ENCODE measurements at places on chromosomes 2 and 18.

- no peak for DNase-seq
Measured at GRCh38 chr2:167293172-167293781, 405.0 kb downstream of the XIRP2 start.

DNA sequence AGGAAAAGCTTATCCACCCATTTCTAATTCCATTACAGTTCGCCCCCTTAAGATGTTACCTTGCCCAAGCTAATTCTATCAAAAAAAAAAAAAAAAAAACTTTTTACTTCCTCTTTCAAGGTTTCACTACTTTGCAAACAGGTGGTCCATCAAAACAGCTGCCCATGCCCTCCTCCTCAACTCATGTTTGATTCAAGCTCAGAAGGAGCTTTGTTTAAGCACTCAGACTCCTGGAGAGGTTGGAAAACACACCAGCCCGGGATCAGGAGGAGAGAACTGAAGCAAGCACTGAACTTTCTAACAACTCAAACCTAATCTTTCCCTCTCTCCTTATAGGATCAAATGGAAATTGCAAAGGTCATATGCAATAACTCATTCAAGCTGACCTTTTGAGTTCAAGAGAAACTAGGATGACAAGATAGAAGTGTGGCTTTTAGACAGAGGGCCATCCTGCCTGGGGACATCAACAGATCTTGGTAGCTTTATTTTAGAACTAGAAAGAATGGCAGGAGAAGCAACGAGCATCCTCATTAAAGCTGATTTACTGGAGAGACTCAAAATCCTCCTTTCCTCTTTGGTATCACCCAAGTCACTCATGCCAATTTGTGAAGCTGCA is 28.3 kb upstream of the FZD7 start:
- DNase-seq, result no peak

DNA sequence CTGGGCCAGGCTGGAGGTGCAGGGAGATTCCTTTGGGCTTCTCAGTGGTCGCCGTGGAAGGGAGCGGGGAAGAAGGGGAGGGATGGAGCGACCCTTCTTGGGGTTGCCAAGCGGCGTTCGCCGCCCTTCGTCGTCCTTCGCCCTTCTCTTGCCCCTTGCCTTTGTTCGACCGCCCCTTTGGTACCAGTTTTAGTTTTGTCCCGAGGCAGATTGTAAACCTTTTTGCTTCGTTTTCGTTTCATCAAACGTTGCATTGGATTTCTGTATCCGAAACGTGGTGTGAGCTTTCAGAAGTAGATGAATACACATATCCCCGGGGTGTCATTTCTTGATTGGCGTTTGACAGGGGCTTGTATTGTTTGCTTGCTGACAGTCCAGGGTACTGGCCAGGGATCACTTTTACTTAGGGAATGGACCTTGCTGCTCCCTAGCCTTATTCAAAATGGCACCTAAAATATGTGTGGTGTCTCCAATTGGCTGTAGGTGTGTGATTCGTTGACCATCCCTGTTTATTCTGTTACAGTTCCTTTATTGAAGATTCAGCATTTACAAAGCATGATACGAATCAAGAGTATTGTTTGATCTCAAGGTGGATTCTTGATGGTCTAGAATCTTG is 788 bp downstream of the USP14 start:
- no peak for DNase-seq

GRCh38 chr18:47883771-47884413 is 46.6 kb downstream of the SMAD2 start:
- DNase-seq, result no peak

GRCh38 chr2:147718831-147719230 is 126.0 kb upstream of the ACVR2A start:
- DNase-seq, result no peak

DNA sequence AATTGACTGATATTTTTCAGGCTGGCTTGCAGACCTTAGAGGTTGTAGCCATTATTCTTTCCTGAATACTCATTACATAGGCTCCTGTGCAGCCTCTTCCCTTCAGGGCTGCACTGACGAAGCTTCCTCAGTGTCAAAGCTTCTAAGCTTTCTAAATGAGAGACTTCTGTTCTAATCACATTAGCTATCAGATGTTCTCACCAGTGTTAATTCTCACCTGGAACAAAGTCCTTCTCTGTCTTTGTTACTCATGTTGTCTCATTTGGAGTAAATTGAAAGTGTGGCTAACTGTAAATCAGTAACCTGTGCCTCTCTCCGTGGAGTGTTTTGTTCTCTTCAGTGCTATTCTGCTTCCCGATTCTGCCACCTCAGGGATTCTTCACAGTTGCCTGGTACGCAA is 76.9 kb downstream of the MC4R start:
- DNase-seq, result no peak

- DNase-seq, result no peak
Measured at GRCh38 chr2:20174410-20174809, 50.5 kb downstream of the SDC1 start.

- DNase-seq, result no peak
Measured at GRCh38 chr2:9108210-9108967, 98.2 kb upstream of the ASAP2 start.
